ENCODE measurements at places on chromosomes 6 and 20. TPM values are rescaled to one million over a fixed set of nuclear protein-coding genes. Genes with fewer than 3 reads are reported as not detected.

- peaks cover 62% of the 10 kb centered on the region for H3K36me3 ChIP-seq
- no peak overlapping the region for H3K4me3 ChIP-seq
- no peaks in the 10 kb centered on the region for H3K27me3 ChIP-seq
- peak overlapping the region; percentile 50 for H3K27ac ChIP-seq
- no peak for DNase-seq
These were observed 30.5 kb downstream of the FAM8A1 start for GRCh38 chr6:17630511-17631073.

DNA sequence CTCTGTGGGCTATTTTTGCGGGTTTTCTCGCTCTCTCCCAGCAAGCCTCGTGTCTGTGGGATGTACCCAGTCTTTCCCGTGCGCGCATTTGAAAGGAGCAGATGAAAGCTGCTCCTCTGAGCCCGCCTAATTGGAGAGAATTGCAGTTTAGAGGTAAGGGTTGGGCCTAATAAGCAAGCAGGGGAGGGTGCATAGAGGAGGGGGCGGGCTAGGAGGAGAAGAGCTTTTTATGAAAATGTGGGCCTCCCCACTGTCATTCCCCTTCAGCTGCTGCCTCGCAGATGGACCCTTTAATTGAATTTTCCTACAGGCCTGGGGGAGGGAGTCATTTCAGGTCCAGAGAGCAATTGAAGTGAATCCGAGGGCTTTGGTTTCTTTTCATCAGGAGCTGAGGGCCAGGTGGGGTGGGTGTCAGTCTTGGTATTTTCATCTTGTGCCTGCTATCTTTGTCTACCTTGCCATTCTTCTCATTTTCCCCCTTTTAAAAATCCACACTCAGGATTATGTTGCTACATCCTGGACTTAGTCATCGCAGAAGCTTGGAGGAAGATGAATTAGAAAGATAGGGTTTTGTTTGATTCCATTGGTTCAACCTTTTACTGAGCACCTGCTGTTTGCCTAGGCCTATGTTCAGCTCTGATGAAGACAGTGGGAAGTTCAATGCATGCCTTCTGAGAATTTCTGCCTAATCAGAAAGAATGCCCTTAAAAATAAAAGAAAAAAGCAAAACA lies 423.4 kb downstream of the CD83 start:
- H3K27me3 ChIP-seq: no peaks in the 10 kb centered on the region
- no peak overlapping the region for H3K27ac ChIP-seq
- H3K4me3 ChIP-seq: no peak overlapping the region
- no peaks in the 10 kb centered on the region for H3K36me3 ChIP-seq

GRCh38 chr6:131730264-131730663 lies 19.4 kb upstream of the CTAGE9 start:
- H3K4me3 ChIP-seq: no peak overlapping the region
- no peak overlapping the region for H3K27ac ChIP-seq
- H3K4me1 ChIP-seq: no peaks in the 10 kb centered on the region
- no peaks in the 10 kb centered on the region for H3K36me3 ChIP-seq

- no peak overlapping the region for H3K27ac ChIP-seq
- no peak for DNase-seq
- peaks cover 5% of the 10 kb centered on the region for H3K4me1 ChIP-seq
- H3K27me3 ChIP-seq: peaks cover 28% of the 10 kb centered on the region
- H3K4me3 ChIP-seq: no peak overlapping the region
These were observed 39.5 kb upstream of the B4GALT5 start for GRCh38 chr20:49753133-49753532.

- DNase-seq: no peak
- H3K4me1 ChIP-seq: no peaks in the 10 kb centered on the region
- H3K4me3 ChIP-seq: no peak overlapping the region
- peaks cover 2% of the 10 kb centered on the region for H3K27me3 ChIP-seq
- no peak overlapping the region for H3K27ac ChIP-seq
These were observed 232.8 kb upstream of the QKI start for GRCh38 chr6:163181666-163182180.

- no peak overlapping the region for H3K4me3 ChIP-seq
- no peaks in the 10 kb centered on the region for H3K27me3 ChIP-seq
- no peak overlapping the region for H3K27ac ChIP-seq
- no peaks in the 10 kb centered on the region for H3K36me3 ChIP-seq
These were observed 922.5 kb upstream of the MAN1A1 start for GRCh38 chr6:120272038-120272437.

DNA sequence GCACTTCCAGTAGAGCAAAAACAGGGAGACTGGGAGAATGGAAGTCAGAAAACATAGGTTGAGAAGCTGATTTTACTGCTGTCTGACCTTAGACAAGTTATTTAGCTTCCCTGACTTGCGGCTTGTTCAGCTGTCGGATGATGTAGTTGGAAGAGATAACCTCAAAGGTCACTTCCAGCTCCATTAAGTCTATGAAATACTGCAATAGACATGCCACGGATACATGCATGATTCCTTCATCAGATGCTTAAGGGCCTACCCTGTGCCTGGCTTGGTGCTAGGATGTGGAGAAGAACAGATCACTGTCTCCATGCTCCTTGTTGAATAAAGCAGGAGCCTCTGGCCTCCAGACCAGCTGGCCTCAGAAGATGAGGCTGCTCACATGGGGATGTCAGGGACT lies 43.7 kb downstream of the FYN start:
- DNase-seq: no peak
- peaks cover 85% of the 10 kb centered on the region for H3K4me1 ChIP-seq
- no peaks in the 10 kb centered on the region for H3K27me3 ChIP-seq
- no peak overlapping the region for H3K27ac ChIP-seq

- H3K36me3 ChIP-seq: peaks cover 50% of the 10 kb centered on the region
These were observed 754 bp downstream of the RPS10 start for GRCh38 chr6:34425132-34425497.

GRCh38 chr6:134389129-134389528 lies 71.2 kb upstream of the SGK1 start:
- H3K36me3 ChIP-seq: no peaks in the 10 kb centered on the region
- no peak overlapping the region for H3K4me3 ChIP-seq
- H3K4me1 ChIP-seq: no peaks in the 10 kb centered on the region
- H3K27ac ChIP-seq: no peak overlapping the region

DNA sequence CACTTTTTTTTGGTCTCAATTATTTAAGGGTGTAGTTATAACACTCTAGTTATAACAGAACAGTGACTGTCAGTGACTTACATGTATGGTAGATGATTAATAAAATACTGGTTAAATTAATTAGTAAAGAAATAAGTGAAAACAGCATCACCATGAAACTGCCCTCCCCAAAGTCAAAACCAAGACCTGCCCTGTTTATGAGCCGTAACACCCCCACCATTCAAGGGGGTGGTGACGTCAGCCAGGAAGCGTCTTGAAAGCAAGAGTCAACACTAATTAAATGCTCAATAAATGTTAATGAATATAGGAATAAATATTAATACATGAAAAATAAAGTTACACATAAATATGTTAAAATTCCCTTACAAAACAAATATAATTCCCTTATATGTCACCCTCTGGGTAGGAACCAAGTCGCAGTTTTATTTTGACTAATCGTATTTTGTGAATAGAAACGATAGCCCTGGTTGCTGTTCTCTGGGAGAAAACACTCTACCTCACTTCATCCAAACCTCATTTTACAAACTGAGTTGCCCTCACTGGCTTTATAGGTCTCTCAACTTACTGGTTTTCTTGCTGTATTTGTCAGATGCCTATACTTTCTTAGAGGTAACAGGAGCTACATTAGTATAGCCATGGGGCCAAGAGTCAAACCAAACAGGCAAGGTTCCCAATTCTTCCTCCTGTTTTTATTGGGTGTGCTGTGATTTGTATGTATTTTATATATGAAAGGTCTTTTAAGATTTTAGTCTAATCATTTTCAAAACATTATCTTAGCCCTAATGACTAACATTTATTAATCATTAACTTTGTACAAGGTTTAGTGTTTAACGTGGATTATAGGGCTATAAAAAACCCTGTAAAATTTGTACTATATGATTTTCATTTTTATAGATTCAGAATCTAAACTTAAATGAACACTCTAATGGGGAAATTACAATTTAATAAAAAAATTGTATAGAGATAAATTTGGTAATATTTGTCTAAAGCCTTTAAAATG lies 227.9 kb upstream of the IRAK1BP1 start:
- no peak overlapping the region for H3K27ac ChIP-seq
- H3K4me1 ChIP-seq: no peaks in the 10 kb centered on the region
- H3K4me3 ChIP-seq: no peak overlapping the region

DNA sequence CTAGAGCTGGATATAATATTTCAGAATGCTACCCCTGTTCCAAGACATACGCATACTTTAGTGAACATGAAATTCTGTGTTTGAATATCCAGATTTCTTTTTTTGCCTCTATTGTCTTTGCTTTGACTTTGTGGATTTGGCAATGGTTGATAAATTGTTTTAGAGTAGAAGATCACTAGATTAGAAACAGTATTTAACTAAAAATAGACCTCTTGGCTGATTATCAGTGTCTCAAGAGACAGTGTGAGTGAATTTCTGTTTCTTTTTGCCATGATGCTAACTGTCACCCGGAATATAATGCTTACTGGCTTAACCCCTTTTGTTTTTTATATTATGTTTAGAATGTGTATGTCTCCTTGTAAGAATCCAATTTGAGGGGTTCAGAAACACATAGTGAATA lies 102.5 kb downstream of the PLCB1 start:
- H3K36me3 ChIP-seq: no peaks in the 10 kb centered on the region
- DNase-seq: no peak
- no peak overlapping the region for H3K27ac ChIP-seq
- no peak overlapping the region for H3K4me3 ChIP-seq
- no peaks in the 10 kb centered on the region for H3K4me1 ChIP-seq

GRCh38 chr6:30450909-30451841 lies 38.1 kb upstream of the HLA-E start:
- peak overlapping the region; percentile 6 for H3K4me3 ChIP-seq
- DNase-seq: peak; percentile 64
- H3K4me1 ChIP-seq: peaks cover 36% of the 10 kb centered on the region
- H3K27ac ChIP-seq: no peak overlapping the region
- H3K36me3 ChIP-seq: no peaks in the 10 kb centered on the region

DNA sequence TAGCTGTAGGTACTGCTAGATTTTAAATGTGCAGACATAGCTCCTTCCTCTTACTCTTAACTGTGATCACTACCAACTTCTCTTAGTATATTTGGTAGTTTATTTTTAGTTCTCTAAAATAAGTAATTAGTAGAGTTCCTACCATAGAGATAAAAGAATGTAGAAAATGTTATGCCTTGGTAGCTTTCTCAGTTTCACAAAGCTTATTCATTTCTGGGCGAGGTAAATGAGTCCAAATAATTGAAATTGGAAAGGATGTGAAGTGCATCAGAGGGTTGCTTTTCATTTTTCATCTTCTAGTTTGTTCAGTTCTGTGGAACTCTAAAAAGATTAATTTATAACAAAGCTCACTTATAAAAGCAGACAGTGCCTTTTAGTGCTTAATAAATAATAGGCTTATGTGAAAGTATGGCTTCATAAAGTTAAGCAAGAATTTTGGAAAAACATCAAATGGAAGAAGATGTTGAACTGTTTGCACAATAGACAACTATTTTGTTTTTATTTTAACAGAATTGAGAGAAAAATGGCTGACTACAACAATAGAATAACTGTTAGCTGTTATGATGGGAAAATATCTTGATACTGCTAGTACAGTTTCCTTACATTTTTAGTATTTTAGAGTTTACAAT lies 303.7 kb downstream of the UTRN start:
- peaks cover 8% of the 10 kb centered on the region for H3K4me1 ChIP-seq
- no peak overlapping the region for H3K27ac ChIP-seq
- no peak for DNase-seq
- H3K4me3 ChIP-seq: no peak overlapping the region
- no peaks in the 10 kb centered on the region for H3K27me3 ChIP-seq
- H3K36me3 ChIP-seq: peaks cover 12% of the 10 kb centered on the region

- no peak overlapping the region for H3K4me3 ChIP-seq
- peaks cover 17% of the 10 kb centered on the region for H3K27me3 ChIP-seq
- H3K4me1 ChIP-seq: peaks cover 28% of the 10 kb centered on the region
- peaks cover 2% of the 10 kb centered on the region for H3K36me3 ChIP-seq
- no peak overlapping the region for H3K27ac ChIP-seq
- DNase-seq: peak; percentile 58
These were observed 224.8 kb upstream of the MARCKS start for GRCh38 chr6:113632220-113632864.

- no peak overlapping the region for H3K4me3 ChIP-seq
- no peak for DNase-seq
- H3K4me1 ChIP-seq: no peaks in the 10 kb centered on the region
- H3K27ac ChIP-seq: no peak overlapping the region
- H3K27me3 ChIP-seq: no peaks in the 10 kb centered on the region
These were observed 917.1 kb downstream of the KIF16B start for GRCh38 chr20:15656124-15656523.

DNA sequence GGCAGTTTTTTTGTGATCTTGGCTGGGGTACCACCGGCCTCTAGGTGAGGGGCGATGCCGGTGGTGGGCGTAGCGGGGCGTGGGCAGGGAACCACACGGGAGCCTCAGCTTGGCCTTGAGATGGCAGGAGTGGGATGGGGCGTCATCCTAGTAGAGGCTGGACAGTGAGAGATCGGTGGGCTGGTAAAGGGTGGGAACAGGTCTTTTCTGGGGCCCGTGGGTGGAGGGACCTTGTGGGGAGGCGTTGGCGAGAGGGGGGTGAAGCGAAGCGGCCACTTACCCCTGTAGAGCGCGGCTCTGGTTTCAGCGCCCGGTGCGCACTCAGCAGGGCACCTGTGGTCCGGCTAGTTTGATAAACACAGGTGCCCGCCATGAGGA lies 12.0 kb downstream of the ITPR3 start:
- DNase-seq: no peak
- H3K27me3 ChIP-seq: no peaks in the 10 kb centered on the region
- no peaks in the 10 kb centered on the region for H3K36me3 ChIP-seq
- H3K4me1 ChIP-seq: peaks cover 61% of the 10 kb centered on the region

DNA sequence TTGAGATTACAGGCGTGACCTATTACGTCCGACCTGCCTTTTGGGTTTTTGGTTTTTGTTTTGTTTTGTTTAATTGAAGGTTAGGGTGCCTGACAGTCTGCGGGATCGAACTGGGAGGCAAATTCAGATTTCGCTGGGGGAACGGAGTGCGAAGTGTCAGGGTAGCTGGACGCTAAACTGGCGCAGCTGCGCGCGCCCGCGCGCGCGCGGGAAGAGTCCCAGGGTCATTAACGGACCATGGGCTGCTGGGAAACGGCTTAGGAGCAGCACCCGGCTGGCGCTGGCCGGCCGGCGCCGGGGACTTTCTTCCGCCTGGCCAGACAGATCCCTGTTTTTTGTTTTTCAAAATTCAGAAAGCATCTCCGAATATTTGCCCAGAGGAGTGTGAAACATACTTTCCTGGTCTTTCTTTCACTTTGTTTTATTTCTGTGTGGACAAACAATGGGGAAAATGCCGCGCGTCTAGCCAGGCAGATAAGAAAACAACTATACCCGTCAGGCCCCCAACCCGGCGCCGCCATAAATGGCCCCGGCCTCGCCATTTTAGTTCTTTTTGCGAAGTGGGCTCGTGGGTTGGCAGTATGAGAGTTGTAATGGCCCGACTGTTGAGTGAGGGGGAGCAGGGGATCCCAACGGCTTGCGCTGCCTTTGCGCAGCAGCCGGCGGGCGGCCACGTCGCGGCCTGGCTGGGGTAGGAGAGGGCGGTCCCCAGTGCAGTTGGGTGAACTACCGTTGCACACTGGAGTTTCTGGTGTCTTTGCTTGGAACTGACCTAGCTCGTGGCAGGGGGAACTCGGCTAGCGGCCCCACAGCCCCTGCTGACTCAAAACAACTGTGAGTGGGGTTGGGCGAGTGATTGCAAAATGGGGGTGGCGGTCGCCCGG lies 7.1 kb downstream of the HSPA1B start:
- H3K27me3 ChIP-seq: no peaks in the 10 kb centered on the region
- peak overlapping the region; percentile 94 for H3K4me3 ChIP-seq
- H3K27ac ChIP-seq: peak overlapping the region; percentile 98

The EFCAB8 gene
- 0.57 TPM for total RNA-seq

The WFDC2 gene
- 1.0 TPM for total RNA-seq

The SLC22A23 gene
- 1.3 TPM for total RNA-seq

The MLN gene
- total RNA-seq: not detected

The EYS gene
- total RNA-seq: not detected

The OPN5 gene
- total RNA-seq: not detected

The DUSP15 gene
- not detected for total RNA-seq

The BPIFB4 gene
- total RNA-seq: not detected

The NQO2 gene
- total RNA-seq: 18.8 TPM

The ZNF318 gene
- total RNA-seq: 9.9 TPM
